ENCODE measurements at places on chromosomes 1 and 21.

DNA sequence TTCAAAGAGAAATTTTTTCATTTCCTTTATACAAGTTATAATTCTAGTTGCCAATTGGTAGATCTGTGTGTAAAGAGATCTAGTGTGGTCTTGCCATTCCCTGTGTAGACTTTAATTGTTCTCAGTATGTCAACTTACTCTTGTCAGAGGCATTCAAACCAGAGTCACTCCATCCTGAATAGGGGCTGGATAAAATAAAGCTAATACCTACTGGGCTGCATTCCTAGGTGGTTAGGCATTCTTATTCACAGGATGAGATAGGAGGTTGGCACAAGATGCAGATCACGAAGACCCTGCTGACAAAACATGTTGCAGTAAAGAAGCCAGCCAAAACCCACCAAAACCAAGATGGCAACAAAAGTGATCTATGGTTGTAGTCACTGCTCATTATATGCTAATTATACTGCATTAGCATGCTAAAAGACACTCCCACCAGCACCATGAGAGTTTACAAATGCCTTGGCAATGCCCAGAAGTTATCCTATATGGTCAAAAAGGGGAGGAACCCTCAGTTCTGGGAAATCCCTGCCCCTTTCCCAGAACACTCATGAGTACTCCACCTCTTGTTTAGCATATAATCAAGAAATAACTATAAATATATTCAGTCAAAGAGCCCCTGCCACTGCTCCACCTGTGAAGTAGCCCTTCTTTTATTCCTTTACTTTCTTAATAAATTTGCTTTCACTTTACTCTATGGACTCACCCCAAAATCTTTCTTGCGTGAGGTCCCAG, 74.0 kb upstream of the ADAMTS5 start:
- peak; percentile 16 for DNase-seq

DNA sequence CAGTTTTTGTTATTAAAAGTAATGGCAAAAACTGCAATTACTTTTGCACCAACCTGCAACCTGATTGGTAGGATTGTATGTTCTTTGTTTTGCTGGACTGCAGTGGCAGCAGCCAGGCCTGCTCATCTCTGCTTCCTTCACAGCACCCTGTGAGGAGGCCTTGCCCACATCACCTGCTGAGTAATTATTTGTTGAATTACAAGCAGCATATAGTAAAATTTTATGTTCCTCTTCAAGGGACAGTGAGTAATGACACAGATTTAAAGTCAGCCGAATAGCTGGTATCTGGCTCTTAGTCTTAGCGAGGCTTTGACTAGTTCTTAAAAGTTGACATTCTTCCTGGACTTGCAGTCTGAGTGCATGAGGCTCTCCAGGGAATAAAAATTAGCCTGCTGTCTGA, 435.1 kb downstream of the PRDM2 start:
- DNase-seq: no peak

GRCh38 chr1:57345916-57346315, 77.9 kb downstream of the DAB1 start:
- no peak for DNase-seq

DNA sequence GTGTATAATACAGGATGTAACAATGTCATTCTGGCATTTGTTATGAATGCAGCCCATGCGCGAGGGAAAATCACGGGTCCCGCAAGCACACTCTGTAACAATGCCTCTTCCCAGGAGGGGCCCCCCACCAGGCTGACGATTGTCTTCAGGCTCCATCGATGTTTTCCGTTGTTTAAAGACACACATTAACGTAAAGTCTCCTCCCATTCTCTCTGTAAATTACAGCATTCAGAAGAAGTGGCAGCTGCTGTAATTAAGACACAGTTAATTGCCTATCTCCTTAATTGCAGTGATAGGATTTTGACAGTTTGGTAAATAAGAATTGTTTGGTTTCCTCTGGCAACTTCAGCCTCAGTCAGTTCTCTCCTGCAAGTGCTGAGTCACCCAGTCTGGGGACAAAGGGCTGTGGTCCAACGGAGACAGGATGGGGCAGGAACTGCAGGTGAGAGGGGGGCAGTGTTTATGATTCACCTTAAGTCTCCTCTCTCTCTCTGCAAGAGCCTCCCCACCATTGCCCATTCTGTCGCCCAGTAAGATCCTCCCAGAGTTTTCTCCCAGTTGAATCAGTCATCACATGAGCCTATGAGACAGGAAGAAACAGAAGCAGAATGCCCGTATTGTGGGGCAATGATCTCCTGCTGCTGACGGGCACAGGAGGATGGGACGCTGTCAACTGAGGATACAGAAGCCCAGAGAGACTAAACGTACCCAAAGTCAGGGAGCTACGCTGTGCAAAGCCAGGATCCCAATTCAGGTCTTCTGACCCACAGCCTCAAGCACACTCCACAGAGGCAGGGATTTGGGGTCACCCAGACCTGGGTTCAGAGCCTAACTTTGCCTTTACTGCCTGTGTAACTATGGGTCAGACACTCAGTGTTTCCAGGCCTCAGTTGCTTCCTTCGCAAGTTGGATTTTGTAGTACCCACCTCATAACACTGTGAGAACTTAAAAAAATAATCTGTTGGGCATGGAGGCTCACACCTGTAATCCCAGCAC, 110.0 kb downstream of the ADSS2 start:
- peak; percentile 76 for DNase-seq

GRCh38 chr1:82778612-82779011, 977.9 kb downstream of the ADGRL2 start:
- no peak for DNase-seq

- DNase-seq: no peak
These were observed 44.1 kb downstream of the FOXD2 start for GRCh38 chr1:47481936-47482335.

DNA sequence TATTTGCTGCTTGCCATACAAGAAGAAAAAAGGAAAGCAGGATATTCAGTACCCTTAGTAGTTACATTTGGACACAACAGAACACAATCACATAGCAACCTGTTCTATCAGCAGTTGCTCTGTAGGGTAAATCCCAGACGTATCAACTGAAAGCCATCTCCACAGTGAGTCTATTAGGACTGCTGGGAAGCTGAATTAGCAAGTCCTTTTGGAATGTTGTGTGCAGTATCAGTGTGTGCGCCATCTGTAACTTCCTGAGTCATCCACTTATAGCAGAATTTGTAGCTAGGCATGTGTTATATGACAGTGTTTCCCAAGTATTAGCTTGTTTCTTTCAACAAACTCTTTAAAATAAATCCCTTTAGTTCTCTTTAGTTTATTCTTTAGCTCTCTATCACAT, 21.3 kb downstream of the CCDC30 start:
- no peak for DNase-seq
